Activated effector memory CD4-positive, alpha-beta T cell treated with anti-CD3 and anti-CD28 coated beads, Interleukin-2, amount 50 U/mL, for 16 hours (primary cell): ENCODE measurements at places on chromosomes 4 and X.
A peak's percentile ranks its signal among the peaks of the same experiment; 100 is the strongest.

- DNase-seq, result no peak
Measured at GRCh38 chr4:141390571-141390970, 169.9 kb downstream of the ZNF330 start.

DNA sequence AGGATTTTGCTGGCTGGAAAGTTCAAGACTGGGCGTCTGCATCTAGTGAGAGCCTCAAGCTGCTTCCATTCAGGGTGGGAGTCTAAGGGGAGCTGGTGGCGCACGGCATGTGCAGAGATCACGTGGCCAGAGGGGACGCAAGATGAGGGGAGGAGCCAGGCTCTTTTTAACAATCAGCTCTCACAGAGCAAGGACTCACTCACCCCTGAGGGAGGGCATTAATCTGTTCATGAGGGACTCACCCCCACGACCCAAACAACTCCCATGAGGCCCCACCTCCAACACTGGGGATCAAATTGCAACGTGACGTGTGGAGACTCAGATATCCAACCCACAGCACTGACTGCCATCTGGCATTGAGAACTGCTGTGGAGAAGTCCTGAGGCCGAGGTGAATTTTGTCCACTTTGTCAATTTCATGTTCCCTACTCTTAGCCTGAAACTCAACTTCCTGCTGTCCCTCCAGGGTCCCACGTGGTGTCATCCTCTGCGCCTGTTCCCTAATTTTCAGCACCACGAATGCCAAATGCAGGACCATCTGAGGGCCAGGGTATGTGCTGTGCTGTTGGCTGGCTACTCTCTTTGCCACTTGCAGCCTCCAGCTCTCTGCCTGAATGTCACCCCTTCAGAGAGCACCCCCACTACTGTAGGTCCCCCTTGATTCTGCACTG lies 5.6 kb downstream of the ZFP92 start:
- DNase-seq, result no peak

GRCh38 chr4:103032574-103032973 lies 13.1 kb upstream of the SLC9B1 start:
- DNase-seq, result no peak

DNA sequence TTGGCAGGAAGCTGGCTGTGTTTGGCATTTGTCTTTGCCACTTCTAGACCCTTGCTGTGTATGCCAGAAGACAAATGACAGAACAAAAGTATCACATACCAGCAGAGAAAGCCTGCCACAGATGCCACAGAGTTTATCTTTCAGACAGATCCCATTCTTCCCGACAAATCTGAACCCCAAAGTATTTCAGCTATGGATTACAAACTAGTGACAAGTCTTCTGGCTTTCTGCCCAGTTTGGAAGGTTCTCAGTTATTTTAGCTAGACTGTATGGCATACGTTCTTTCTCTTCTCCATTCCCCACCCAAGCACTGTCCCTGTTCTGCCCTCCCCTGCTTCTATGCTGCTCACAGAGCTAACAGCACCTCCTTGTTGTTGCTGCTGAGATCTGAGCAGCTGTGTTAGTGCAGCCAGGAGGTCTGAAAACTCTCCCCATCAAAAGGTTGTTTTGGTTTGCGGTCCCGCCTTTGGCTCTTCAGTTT lies 236.7 kb downstream of the FRAS1 start:
- DNase-seq, result no peak

DNA sequence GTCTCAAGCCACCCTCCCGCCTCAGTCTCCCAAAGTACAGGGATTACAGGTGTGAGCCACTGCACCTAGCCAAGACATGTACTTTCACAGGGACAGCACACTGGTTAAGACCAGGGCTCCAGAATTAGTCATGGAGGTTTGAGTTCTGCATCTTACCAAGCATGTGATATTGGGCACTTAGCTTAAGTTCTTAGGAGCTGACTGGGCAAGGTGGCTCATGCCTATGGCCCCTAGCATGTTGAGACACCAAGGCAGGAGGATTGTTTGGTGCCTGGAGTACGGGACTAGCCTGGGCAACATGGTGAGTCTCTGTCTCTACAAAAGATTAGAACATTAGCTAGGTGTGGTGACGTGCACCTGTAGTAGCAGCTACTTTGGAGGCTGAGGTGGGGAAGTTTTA lies 2.6 kb upstream of the TMEM192 start:
- DNase-seq, result no peak

DNA sequence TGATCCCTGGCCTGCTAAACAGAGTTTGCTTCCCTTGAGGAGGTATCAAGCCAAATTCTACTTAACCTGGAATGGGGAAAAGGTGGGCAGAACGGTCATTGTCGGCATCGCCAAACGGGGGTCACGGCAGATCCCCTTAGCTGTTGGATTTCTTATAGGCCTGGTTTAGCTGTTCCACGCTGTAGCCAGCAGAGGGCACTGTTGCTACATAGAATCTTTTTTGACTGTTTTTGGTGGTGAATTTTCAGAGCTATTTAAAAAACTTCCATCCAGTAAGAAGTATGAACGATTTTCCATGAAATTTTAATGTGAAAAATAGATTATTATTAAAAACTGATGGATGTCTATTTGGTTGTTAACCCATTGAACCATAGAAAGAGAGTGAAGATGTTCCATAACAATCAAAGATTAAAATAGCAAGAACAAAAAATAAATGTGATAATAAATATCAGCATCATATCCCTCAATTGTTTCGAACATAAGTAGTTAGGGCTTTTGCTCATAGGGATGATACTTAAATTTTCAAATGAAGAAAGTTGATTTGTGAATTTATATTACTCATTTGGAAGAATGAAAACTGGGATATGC lies 56.6 kb downstream of the LINC00632 start:
- peak; percentile 71 for DNase-seq

DNA sequence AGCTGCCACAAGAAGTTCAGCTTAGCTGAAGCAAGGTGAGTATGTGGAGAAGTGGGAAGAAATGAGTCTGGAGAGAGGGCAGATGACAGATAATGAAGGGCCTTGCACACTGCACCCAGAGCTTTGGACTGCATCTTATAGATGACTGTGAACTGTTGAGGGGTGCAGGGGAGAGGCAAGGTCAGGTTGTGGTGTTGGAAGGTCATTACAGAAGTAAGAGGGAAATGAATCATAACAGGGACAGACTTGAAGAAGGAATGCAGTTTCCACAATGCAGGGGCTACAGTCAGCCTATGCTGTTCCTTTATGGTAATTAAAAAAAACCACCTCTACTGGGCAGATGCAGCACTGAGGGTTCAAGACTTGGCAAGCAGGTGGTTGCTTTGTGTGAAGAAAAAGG lies 4.8 kb upstream of the IGFBP7 start:
- DNase-seq, result no peak

DNA sequence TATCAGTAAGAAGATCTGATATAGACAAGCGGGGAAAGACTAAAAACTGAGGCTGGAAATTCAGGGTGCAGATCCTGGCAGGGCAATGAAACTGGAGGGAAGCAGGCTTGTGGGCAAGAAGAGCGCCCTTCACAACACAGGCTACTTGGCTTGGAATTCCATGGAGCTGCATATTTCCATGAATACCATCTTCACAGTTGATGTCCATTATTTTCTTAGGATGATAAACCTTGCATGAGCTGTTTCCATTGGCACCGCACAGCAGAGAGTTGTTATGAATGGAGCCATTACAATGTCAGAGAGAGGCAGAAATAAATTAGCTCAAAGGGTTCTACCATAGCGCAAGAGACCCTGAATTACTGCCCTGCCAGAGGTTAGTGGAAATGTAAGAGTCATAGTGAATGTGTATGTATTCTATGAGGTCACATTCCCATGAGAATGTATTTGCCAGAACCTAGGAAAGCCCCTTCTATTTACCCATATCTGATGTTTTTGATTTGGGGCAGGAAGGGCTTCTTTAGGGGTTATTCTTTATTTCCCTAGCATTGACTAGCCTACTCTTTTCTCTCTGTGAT lies 215.6 kb downstream of the PALLD start:
- no peak for DNase-seq

GRCh38 chr4:75976177-75976576 lies 14.6 kb downstream of the SDAD1 start:
- no peak for DNase-seq

- no peak for DNase-seq
Measured at GRCh38 chr4:166257891-166258290, 384.9 kb downstream of the TLL1 start.

DNA sequence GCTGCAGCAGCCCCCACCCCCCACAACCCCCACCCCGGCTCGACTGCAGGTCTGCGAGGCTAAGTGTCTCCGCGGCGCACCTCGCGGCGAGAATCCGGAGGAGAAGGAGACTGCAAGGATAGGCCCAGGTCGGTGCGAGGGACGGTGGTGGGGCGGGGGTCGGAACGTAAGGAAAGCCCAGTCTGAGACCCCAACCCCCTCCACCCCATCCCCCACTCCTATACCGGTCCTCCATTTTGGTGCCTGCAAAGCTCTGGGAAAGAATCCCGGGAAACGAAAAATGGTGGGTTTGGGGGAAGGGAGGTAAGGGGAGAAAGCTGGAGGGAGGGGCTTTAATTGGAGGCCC lies 614 bp downstream of the BEX3 start:
- DNase-seq, result no peak

DNA sequence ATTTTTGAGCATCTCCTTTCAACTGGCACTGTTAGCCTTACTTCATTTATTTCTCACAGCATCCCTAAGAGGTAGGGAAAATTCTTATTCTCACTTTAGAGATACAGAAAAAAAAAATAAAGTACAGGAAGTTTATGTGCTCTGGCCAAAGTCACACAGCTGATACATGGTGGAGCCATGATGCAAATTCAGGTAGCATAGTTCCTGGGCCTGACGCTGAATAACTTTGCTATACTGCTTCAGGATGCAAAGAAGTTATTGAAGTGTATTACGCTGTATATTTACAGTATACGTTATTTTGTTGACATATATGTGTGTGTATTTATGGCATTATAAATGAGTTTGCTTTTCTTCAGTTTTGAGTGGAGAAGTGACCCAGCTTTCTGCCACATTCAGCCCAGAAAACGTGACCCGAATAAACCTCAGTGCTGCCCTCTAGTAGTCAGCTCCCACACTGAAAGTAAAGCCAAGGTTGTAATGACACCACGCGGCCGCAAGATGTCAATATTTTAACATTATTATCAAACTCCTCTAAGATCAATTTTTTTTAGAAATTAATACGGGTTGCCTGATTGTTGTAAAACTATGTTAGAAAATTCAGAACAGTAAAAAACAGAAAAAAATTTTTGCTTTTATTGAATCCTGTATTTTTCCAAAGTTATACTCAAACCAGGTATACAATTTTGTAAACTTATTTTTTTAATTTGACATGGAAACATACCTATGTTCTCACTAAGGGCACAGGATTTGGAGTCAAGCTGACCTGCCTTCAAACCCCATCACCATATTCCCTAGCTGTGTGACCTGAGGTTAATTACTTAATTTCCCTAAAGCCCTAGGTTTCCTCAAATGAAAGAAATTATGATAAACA lies 3.8 kb upstream of the GUCY2F start:
- DNase-seq, result peak; percentile 79

- peak; percentile 41 for DNase-seq
Measured at GRCh38 chr4:572594-572993, 3.5 kb downstream of the TMEM271 start.

DNA sequence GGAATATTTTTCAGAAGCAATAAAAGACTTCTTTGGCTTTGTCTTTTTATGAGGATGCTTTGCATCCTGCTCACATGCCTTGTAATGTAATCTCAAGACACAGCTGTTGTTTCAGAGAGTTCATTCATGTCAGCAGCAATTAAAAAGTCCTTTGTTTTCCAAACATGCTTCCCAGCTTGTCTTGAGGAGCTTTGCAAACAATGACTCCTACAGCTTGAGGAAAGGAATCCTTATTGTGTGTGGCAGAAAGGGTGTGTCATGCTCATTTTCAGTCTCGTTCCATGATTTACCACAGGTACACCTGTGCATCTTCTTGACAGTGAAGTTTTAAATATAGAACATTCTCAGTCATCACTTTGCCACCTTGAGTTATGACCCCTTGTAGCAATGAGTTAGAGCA lies 139.2 kb upstream of the AADAT start:
- no peak for DNase-seq

GRCh38 chr4:158802914-158803313 lies 34.1 kb downstream of the FNIP2 start:
- DNase-seq, result no peak

DNA sequence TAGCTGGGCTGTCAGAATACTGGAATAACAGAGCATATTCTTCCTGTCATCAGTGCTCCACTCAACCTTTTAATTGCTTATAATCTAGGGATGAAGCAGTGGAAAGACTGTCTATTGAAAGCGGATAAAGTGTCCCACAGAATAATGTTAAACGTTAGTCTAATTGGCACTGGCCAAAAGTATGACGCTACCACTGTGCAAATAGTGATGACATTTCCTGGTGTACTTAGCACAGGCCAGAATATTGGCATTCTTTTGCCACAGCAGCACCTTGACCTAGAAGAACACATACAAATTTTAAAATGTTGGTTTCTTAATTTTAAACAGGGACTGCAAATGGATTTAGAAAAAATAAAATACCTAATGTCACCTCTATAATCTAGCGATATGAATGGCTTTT lies 635.2 kb upstream of the SPANXN1 start:
- DNase-seq, result no peak

GRCh38 chrX:56793112-56793430 lies 64.0 kb downstream of the NBDY start:
- DNase-seq, result no peak

DNA sequence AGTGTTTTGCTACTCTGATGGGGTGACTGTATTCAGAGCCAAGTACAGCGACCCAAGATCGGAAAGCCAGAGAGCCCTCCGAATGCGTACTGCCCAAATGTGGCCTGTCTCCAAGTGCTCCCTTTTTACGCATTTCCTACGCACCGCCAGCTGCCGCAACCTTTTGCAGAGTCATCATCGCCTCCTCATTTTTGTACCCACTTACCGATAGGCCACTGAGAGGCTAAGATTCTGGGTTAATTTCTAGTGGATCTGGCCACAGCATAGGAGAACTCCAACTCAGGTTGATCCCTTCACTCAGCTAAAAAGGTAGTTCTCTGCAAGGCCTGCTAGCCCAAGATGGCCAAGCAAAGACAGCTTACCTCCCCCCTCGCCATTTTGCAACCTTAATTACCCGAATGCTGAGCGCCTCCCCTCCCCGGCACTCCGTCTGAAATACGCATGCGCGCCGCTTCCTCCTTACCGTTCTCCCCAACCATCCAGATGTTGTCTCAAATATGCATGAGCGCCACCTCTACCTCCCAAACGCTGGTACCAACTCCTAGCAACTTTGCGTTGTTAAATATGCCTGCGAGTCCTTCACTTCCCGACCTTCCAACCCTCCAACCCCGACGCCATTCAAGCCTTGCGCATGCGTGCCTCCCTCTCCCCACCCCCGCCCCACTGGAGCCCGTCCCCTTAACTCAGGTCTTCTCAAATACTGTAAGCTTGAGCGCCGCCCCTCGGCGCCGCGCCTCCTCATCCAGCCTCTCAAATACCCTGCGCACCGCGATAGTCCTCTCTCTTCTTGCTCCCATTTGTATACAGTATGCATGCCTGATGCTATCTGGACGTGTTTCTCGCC lies 11.8 kb upstream of the ZCCHC13 start:
- peak; percentile 92 for DNase-seq

GRCh38 chrX:23939203-23939602 lies 31.4 kb downstream of the CXorf58 start:
- no peak for DNase-seq

- no peak for DNase-seq
Measured at GRCh38 chr4:161601011-161601410, 562.8 kb downstream of the FSTL5 start.

- DNase-seq, result no peak
Measured at GRCh38 chrX:133045986-133046385, 50.9 kb downstream of the USP26 start.

GRCh38 chr4:2834001-2834921 lies 9.4 kb upstream of the ADD1 start:
- DNase-seq, result peak; percentile 63
